AG08396 (cell line): ENCODE measurements at places on chromosomes 2 and 18.

- no peak for DNase-seq
Measured at GRCh38 chr2:68905116-68905515, 33.9 kb upstream of the BMP10 start.

GRCh38 chr2:119491776-119492525 lies 32.3 kb downstream of the SCTR start:
- DNase-seq, result peak; percentile 74

DNA sequence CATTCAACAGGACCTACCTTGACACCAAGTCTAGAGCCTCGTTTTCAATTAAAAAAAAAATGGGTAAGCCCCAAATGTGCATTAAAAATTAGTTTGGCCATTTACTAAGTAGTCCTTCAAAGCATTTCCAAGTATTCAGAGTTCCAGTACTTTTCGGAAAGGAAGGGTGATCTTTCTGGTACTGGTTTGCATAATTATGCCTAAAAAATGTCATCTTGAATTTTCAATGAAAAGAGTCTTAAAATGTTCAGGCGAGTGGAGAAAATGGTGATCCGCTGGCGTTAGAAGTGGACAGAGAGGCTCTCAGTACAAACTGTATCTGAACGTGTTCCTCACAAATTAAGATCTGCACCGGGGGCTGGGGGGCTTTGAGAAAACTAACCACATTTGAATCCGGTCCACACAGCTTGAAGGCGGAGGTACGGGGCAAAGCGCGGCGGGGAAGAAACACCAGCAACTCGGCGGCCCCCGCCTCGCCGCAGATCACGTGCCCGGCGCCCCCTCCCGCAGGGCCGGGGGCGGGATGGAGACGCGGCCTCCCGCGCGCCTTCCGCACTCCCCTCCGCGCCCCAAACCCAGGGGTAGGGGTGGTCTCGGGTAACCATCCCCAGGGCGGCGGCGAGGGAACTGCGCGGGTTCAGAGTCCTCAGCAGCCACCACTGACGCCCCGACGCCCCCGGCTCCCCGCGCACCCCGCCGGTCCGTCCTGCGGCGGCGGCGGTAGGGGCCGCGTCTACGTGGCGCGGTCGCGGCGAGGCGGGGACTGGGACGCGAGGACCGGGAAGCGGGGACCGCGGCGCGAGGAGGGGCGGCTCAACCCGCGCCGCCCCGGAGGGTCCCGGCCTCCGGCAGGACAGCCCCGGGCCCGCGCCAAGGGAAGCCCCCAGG lies 564 bp downstream of the LPIN2 start:
- peak; percentile 44 for DNase-seq

DNA sequence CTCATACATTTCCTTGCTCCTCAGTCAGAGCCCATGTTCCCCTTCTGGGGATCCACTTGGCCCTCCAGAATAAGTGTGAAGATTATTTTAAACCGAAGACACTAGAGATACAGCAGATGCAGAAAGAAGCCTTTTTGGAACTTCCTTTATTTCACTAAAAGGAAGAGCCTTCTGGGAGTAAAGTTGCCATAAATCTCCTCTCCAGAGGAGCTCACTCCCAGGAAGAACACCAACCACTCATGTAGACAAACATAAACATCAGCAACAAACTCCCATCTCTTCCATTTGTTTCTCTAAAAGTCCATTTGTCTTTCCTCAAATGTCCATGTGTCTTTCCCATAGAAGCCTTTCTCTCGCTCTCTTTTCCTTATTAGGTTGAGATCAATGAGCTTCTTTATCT lies 62.4 kb upstream of the MSH6 start:
- DNase-seq, result no peak

- no peak for DNase-seq
Measured at GRCh38 chr2:36754578-36754977, 58.1 kb downstream of the VIT start.

GRCh38 chr2:86174445-86174844 lies 20.8 kb downstream of the IMMT start:
- no peak for DNase-seq

- peak; percentile 16 for DNase-seq
Measured at GRCh38 chr2:199273042-199273511, 184.7 kb downstream of the SATB2 start.

GRCh38 chr2:200862532-200863000 lies 1.9 kb downstream of the CLK1 start:
- peak; percentile 32 for DNase-seq

GRCh38 chr2:191265311-191266170 lies 20.3 kb downstream of the MYO1B start:
- peak; percentile 56 for DNase-seq

DNA sequence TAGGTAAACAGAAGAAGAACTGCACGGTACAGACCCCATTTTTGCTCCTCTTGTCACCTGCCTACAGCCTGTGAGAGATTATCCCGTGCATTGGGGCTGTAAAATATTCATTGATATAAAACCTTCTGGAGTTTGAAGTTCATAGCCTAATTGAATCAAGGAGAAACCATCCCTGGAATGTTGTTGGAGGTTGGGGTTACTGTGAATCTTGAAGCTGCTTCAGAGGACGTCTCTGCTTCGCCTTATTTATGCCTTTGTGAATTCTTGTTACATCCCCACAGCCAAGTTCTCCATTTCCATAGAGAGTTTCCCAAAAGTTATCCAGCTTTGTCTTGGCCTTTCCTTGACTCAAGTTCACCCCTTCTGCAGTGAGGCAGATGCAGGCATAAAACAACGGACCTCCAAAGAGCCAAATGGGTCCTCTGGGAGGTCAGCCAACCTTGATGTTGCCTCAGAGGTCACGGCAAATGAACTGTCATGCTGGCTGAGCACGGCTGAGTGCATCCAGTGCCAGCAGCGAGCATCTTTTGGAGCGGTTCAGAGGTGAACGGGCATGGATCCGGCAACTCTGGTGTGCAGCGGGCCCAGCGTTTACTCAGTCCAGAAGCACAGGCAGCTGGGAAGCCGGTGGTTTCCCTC lies 317.6 kb downstream of the PRKCE start:
- no peak for DNase-seq

DNA sequence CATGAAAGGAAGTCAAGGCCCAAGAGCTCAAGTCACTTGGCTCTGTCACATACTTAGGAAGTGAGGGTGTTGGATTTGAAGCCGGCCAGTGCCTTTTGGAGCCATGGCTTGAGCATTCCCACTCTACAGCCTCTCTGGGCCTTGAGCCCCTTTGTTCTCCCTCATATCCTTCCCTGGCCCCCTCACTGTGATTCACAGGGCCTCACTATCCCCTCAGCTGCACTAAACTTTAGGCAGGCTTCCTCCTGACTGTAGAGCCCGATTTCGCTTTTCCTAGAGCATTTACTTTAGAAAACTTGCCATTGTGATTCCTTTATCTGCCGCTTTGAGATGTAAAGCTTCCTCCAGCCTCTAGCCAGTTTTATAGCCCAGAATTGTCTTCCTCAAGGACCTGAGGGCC lies 107.6 kb downstream of the FBXO15 start:
- no peak for DNase-seq

- no peak for DNase-seq
Measured at GRCh38 chr18:73879328-73879727, 268.3 kb downstream of the FBXO15 start.

DNA sequence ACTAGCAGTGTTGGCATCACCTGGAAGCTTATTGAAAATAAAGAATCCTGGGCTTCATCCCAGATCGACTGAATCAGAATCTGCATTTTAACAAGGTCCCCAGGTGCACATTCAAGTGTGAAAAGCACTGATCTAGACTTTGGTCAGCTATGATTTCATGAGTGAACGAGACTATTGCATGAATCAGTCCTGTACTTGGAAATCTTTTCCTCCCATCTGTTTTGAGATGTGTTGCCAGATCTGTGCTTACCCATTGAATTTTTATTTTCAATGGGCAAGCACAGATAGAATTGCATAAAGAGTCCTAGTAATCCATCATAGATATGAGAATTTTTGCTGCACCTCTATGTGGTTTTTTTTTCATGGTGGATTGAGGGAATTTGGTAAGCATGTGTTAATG lies 64.0 kb downstream of the PMS1 start:
- DNase-seq, result no peak

DNA sequence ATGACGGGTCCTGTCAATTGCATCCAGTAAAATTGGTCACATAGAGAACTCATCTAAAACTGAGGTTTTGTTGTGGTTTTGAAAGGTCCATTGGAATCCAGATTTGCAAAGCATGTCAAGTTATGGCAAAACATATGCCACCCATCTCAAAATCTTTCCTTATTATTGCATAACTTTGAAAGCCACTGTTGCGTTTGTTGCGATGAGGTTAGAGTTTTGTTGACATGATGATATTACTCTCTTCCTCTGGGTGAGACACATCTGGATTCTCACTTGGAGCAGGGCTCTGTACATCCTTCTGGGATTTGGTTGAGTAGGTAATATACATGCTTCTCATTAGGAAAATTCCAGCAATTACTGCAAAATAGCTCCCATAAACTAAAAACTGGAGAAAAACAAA lies 20.6 kb downstream of the SCYGR5 start:
- DNase-seq, result no peak

DNA sequence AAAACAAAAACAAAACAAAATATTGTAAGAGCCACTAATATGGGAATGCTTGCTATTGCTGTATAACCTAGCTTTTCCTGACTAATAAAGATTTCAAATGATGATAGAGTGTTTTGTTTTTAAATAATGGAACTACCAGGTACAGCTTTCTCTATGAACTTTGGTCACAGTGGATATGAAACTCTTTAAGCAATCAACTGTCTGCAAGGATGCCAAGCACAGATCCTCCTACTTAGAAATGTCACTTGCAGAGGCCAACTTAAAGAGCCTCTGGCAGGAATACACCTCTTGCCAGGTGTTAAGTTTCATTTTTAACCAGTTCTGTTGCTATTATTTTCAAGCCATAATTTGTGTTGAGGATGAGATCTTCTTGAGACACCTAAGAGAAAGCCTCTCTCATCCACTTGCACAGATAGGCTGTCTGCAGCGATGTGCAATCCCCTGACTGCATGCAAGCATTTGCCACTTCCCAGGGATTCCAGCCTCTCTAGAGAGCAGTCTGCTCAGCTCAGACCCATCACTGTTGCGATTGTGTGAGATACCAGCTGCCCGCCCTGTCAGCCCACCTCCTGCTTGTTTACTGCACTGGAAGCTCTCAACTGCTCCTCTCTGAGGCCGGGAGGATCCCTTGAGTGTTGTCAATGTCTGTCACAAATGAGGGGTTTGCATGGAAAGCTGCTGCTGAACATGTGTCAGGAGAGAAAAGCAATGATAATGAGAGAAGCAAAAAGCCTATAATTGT lies 86.1 kb upstream of the SCG2 start:
- DNase-seq, result no peak

DNA sequence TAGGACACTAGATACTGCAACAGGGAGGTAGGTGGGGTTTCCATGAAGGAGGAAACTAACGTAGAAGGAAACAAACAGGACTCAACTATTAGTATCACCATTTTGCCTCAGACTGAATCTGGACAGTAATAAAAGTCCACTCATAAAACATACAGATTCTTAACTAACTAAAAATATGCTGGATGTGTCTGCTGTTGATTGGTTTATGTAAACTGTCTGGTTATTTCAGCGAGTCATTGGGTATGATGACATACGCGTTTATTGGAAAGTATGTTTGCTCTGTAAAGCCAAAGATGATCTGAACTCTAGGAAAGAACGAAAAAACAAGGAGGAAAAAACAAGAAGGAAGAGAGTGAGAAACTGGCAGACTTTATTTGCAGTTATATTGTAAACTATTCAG lies 1816.1 kb upstream of the LRRTM1 start:
- DNase-seq, result no peak

GRCh38 chr2:236250286-236250685 lies 13.9 kb downstream of the ASB18 start:
- no peak for DNase-seq

DNA sequence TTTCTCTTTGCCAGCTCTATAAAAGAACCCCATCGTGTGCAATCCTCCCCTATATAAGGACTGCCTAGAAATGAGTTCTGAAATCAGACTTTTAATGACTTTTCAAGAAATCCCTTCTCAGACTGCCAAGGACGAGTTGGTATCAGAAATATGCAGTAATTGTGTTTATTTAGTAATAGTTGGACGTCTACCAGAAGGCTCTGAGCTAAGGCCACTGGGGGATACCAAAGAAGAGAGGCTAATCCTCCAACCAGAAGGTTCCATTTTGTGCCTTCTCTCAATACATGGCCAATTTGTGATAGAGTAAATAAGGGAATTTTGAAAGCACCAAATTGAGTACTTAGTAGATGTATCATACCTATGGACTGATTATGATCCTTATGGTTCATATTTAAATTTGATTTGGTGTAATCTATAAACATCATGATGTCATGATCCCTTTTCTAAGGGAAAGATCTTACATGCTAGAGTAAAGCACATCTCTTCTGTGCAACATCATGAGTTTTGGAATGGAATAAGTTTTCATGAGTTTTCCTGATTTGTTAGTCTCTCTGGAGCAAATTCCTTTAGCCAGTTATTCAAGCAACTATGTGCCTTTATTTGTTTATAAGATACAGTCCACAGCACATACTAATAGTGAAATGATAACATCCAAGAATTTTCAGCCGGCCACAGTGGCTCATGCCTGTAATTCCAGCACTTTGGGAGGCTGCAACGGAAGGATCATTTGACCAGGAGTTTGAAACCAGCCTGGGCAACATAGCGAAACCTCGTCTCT lies 82.2 kb upstream of the LTBP1 start:
- peak; percentile 50 for DNase-seq

DNA sequence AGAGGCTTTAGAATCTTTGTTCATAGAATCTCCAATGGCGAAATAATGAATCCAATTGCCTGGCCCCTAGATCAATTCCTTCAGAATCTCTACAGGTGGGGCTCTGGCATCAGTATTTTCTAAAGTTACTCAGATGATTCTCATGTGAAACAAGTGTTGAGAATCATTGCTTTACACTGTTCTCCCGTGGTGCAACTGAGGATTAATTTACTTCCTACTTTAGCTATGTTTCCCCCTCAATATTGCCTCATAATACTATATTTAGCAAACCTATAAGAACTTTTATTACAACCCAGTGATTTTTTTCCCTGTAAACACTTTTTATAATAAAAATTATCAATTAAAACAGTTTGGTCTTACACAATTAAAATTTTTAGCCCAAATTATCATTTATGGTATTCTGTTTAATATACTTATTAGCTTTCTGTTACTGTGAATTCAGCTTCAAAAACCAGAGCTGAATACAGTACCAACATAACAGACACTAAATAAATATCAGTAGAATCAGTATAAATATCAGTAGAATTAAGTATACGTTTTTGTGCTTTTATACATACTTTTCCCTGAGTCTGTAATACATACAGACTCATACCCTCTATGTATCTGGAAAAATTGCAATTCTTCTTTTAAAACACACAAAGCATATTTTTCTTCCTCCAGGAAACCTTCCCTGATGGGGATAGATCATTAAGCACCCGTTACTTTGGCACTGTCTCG lies 20.8 kb downstream of the SLC38A11 start:
- no peak for DNase-seq

GRCh38 chr18:32152705-32153448 lies 37.0 kb upstream of the MEP1B start:
- no peak for DNase-seq

- no peak for DNase-seq
Measured at GRCh38 chr2:150477347-150477746, 10.1 kb downstream of the RND3 start.
